ENCODE measurements at places on chromosomes 12 and 14.

GRCh38 chr12:125149160-125150108, 84.2 kb downstream of the AACS start:
- DNase-seq, result no peak

- no peak for DNase-seq
Measured at GRCh38 chr14:101500061-101500460, 61.2 kb upstream of the DIO3 start.

- DNase-seq, result no peak
Measured at GRCh38 chr14:51087031-51087441, 7.9 kb downstream of the TRIM9 start.

DNA sequence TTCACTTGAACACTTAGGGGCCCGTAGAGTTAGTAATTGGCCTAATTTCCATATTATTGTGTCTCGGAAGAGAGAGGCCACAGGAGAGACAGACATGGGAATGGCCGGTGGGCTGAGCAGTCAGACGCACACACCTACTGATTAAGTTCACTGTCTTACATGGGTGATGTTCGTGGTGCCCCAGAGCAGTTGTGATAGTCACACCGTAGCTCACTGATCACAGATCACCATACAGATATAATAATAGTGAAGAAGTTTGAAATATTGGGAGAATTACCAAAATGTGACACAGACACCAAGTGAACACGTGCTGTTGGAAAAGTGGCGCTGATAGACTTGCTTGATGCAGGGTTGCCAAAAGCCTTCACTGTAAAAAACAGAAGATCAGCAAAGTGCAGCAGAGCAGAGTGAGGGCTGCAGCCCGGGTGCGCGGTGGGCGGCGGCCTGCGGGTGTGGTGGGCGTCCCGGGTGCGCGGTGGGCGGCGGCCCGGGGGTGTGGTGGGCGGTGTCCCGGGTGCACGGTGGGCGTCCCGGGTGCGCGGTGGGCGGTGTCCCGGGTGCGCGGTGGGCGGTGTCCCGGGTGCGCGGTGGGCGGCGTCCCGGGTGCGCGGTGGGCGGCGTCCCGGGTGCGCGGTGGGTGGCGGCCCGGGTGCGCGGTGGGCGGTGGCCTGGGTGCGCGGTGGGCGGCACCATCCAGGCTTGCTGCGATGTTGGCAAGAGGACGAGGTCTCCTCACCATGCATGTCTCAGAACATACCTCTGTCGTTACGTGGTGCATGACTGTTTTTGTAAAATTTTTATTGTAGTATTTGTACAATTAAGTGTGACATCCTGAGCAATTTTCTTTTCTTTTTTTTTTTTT, 34.3 kb upstream of the TEX22 start:
- no peak for DNase-seq

DNA sequence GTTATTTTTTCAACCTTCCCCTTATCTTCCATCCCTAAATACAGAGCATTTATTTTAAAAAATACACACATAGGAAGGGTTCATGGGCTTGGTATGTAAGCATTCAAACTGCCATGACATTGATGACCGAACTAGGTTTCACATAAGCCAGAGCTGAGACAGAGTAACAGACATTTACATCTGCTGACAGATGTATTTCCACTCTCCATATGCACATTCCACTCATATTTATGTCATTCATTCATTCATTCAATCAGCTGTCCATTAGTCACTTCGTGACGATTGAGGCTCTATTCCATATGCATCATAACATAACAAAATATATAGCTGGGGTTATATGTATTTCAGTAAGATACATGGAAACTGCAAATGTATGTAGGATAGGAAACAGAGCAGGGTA, 145.5 kb upstream of the OTX2 start:
- no peak for DNase-seq

DNA sequence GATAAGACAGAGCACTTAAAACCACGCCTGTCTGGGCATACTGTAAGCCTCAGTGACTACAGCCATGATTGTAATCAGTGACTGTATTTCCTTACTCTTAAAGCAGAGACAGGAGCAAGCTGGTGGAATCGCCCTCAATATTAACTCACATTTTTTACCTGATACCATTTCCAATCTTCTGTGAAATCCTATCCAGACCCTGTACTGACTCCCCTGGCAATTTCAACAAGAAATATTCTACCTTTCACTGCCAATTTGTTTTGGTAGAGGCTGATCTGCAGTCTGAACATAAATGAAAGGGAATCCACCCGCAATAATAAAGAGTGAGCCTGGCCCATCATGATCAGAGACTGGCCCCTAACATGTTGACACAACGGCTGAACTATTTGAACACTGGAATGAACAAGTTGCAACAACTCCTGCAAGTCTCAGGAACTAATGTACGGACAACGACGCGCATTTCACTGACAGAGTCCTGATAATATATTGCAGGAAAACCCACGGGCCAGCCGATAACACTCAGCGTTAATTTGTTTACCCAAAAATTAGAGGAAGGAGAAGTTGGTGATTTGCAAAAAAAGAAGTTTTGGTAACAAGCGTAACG, 195.5 kb upstream of the BTG1 start:
- DNase-seq, result no peak

GRCh38 chr14:69594846-69595245, 16.6 kb upstream of the SUSD6 start:
- DNase-seq, result no peak

DNA sequence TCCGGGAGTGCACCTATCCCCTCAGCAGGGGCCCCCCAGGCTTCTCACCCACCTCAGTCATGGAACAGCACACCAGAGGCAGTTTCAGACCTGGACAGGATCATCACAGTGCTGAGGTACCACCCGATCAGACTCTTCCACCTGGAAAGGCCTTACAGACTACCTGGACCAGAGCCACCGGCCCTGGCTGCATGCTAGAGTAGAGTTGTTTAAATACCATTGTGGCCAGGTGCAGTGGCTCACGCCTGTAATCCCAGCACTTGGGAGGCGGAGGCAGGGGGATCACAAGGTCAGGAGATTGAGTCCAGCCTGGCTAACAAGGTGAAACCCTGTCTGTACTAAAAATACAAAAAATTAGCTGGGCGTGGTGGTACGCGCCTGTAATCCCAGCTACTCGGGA, 61.5 kb downstream of the TSPAN11 start:
- no peak for DNase-seq

GRCh38 chr14:51511265-51511664, 140.4 kb upstream of the FRMD6 start:
- DNase-seq, result no peak

GRCh38 chr12:59077575-59078426, 157.5 kb upstream of the LRIG3 start:
- no peak for DNase-seq

GRCh38 chr14:92558319-92558718, 44.7 kb downstream of the RIN3 start:
- DNase-seq, result no peak

DNA sequence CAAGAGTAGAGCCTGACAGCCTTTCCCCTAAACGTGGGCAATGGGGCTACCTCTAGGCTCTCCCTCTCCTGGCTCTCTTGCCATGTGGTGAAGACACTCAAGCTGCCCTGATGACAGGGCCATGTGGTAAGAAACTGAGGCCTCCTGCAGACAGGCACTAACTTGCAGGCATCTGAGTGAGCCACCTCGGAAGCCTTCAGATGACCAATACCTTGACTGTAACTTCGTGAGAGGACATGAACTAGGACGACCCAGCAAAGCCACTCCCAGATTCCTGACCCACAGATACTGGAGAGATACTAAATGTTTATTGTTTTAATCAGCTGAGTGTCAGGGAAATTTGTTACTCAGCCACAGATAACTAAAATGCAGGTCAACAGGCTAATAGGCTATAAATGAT, 96.4 kb downstream of the EFCAB11 start:
- DNase-seq, result no peak

DNA sequence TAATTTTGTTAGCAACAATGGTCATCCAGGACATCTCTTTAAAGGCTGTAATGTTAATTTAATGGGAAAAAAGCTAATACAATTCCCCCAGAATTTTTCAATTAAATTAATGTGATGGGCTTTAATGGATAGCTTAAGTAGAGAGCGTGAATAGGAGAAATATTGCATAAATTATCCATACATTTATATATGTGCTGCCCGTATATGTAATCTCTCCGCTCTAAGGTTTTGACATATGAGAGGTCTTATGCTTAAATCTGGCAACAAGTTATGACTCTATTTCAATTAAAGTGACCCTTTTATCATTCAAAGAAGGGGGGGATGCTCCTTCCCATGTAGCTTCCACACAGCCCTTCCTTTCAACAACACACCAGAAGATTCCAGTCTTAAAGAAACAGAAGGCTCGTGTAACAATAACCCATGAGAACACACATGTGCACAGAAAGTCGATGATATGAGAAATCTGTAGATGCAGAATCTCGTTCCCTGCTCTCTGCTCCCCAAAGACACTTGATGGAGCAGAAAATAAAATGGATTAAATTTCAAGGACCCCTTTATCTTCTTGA, 24.0 kb downstream of the MAP1LC3B2 start:
- DNase-seq, result no peak

GRCh38 chr14:23339506-23340268, 13.0 kb downstream of the SLC22A17 start:
- DNase-seq, result no peak

DNA sequence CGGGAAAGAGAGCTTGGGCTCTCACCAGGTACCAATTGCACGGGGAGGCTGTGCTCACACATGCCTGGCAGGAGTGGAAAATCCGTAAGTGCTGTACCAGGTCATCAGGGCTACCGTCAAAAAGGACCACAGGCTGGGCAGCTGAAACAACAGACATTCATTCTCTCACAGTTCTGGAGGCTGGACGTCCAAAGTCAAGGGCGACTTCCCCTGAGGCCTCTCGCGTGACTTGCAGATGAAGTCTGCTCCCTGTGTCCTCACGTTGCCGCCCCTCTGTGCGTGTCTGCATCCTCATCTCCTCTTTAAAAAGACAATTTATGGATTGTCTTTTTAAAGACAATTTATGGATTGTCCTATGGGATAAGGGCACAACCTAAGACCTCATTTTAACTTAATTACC, 73.8 kb upstream of the FZD10 start:
- no peak for DNase-seq

- DNase-seq, result no peak
Measured at GRCh38 chr14:37251775-37252174, 54.0 kb downstream of the MIPOL1 start.

- no peak for DNase-seq
Measured at GRCh38 chr14:102949062-102949800, 26.8 kb downstream of the AMN start.

- DNase-seq, result no peak
Measured at GRCh38 chr14:100096656-100097055, 31.4 kb downstream of the EVL start.

DNA sequence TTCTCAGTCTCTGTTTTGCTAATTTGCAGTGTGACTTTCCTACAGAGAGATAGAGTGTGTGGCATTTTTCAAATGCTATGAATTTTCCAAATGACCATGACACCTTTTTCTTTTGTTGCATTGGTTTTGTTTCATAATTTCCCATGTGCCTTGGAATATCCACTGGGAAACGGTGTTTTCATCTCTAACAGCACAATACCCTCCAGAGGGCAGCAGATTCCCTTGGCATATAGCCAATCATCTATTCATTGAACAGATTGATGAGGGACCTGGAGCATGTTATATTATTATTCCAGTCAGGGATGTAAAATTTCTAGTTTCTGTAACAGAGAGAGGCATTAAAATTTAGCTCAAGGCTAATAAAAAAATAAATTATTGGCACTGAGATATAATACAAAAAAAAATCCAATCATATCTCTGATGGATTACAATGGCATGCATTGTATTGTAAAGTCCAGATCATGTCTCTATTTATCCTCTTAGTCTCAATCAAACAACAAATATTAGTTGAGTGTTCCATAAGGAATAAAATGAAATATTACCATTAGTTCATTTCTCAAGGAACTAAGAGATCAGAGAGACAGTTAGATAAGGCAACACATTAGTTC, 29.6 kb upstream of the NTN4 start:
- no peak for DNase-seq

DNA sequence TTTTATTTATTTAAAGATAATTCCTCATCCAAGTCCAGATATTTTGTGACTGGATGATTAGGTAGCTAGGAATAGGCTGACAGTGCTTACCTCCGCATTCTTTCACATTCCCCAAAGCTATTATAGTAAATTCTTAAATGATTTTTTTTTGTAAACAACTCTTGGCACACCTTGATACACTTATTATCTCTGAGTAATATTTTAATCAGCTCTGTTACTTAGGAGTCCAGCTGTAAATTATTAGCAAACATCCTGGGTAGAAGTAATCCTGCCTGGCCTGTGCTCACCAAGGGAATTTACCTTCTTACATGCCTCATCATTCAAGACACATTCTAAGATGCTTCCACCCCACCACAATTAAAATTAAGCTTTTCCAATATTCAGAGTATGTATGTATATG, 186.1 kb downstream of the SLC2A13 start:
- no peak for DNase-seq

DNA sequence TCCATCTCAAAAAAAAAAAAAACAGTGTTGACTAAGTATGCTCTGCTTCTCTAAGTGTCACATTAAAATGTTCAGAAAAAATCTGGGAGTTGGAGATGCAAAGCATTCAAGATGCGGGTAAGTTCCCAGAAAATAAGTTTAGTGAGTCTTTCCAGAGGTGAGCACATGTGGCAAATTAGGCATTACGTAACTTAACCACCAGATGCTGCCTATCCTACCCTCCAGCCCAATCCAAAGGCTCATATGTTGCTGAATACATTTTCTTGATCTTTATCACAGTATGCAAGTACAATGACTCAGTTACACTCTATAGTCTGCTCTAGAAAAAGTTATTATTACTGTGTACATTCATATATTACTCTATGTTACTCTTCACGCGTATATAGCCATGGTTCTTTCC, 3.6 kb downstream of the SLC2A14 start:
- DNase-seq, result no peak

GRCh38 chr12:11716794-11717518, 67.5 kb downstream of the ETV6 start:
- DNase-seq, result no peak

DNA sequence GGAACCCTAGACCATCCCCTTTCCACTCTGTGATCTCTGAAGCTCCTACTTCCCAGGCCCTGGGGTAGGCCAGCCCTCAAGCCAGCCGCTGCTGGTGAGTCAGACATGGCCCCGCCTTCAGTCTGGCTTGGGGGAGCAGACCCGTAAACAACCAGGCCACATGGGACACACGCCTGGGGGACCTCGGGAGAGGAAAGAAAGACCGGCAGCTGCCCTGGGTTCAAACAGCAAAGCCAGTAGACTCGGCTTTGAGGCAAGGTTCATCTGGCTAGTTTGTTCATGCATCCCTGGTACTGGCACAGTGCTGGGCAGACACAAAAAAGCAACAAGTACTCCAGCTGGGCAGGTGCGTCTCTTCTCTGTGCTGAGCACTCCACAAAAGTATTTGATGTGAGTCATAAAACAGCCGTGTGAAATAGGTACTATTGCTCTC, 101.9 kb downstream of the SETD3 start:
- no peak for DNase-seq

DNA sequence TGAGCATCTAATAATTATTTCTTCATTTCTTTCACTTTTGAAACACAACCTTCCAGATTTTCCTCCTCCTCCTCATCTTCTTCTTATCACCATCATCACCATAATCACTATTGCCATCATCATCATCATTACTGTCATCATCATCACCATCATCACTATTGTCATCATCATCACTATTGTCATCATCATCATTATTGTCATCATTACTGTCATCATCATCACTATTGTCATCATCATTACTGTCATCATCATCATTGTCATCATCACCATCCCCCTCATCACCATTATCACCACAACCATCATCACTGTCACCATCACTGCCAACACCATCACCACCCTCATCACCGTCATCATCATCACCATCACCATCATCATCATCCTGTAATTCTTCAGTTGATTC, 400.0 kb downstream of the TMEM132D start:
- DNase-seq, result no peak
